ENCODE measurements at places on chromosomes 1 and 21.

GRCh38 chr21:39379986-39380891 lies 31.4 kb upstream of the HMGN1 start:
- ATAC-seq: peak; percentile 99

- no peak for ATAC-seq
Observed at GRCh38 chr1:60153961-60154360, 80.4 kb upstream of the C1orf87 start.

DNA sequence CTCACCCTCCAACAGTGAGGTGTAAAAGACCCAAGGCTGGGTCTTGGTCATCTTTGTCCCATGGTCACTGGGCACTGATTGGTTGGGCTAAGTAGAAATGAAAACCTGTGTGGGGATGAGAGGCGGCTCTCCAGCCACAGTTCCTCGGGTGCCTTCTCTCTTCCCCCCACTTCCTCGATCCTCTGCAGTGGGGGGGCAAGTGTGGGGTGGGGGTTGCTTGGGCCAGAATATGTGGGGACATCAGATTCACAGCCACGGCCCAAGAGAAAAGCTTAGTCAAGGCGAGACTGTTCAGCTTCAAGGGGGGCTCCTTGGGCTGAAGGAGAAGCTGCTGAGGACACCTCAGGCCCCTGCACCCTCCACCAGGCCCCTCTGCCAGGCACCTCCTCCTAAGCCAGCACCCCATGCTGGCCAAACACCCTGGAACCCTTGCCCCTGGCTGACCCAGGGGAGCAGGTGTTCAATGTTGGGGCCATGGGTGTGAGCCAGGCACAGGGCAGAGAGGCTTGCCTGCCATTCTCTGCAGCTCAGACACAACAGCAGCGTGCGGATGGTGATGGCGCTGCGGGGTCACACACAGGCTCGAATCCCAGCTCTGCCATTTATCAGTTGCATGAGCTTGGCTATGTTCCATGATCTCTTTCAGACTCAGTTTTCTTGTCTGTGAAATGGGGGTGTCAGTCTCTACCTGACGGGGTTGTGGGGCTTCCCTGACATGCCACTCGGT lies 21.0 kb upstream of the TNFRSF1B start:
- ATAC-seq: no peak

GRCh38 chr1:169779970-169780369 lies 14.7 kb downstream of the METTL18 start:
- no peak for ATAC-seq

- no peak for ATAC-seq
Observed at GRCh38 chr1:181324797-181325616, 158.3 kb upstream of the CACNA1E start.

GRCh38 chr1:32701421-32701911 lies 1.1 kb downstream of the SYNC start:
- ATAC-seq: no peak

DNA sequence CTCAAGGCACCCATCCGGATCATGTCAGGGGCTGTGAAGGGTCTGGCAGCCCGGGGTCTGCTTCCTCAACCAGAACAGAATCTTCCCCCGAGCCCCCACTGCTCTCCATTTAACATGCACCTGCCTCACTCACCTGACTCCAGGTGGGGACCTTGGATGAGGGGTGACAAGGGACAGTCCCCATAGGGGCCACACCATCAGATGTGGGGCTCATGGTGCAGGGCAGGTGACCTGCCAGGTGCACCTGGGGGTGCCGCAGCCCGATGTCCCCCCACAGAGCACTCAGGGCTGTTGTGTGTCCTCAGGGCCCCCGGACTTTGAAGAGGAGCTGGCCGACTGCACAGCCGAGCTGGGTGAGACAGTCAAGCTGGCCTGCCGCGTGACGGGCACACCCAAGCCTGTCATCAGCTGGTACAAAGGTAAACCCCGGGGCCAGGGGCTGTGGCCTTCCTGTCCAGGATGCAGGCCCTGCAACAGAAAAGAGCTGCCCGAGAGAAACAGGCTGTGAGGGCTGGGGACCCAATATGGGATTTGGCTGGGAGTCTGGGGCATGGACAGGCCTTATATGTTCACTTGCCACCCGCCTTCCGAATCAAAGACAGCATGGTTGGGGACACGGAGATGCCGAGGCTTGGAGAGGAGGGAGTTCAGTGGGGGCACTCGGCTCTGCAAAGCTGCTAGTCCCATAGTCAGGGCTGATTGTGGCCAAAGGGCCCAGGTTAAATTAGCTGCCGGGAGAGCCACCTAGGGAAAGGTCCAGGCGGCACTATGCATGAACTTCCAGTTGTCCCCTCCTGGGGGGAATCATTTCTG lies 64.6 kb downstream of the TRIM11 start:
- no peak for ATAC-seq

DNA sequence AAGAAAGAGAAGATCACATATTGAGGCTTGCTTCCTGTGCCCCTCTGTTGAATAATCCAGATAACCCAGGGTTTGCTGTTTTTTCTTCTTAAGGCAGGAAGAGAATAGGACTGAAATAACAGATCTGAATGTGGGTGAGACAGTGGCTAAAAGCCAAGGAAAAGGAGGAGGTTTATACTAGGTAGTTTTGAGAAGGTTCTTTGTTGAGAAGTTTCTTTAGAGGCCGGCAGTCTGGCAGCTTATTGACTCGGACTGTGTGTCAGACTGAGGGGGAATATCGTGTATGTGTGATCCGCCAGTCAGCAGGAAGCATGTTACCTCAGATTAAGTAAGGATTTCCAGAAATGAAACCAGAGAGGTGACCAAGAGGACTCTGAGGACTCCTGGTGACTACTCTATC lies 119.8 kb downstream of the PLA2G4A start:
- no peak for ATAC-seq

DNA sequence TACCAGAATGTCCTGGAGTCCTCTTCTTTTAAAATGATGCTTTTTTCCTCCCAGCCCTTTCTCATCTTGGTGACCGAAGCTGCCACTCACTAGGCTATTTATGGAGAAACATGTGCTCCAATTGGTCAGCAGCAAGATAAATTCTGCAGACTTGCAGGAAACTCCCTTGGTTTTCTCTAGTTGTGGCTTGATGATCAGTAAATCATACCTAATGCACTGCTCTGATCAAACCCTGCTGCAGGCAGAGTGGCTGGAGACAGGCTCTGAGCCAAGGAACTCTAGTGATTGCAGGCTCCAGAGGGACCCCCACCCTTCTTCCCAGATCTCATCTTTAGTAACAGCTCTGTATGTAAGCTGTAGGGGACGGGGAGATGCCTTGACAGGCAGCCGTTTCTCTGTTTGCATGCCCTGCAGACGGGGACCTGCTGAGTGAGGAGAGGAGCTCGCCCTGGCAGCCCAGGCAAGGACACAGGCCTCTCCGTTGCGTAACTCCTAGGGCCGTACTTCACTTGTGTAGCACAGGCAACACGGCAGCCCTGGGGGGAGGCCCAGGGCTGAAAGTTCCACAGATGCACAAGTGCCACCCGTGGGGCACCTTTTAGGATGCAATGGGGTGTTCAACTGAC lies 14.5 kb downstream of the SLC6A17 start:
- ATAC-seq: no peak

GRCh38 chr1:232627645-232628334 lies 2.1 kb downstream of the SIPA1L2 start:
- ATAC-seq: no peak

GRCh38 chr1:221701570-221702186 lies 40.2 kb downstream of the DUSP10 start:
- ATAC-seq: no peak

DNA sequence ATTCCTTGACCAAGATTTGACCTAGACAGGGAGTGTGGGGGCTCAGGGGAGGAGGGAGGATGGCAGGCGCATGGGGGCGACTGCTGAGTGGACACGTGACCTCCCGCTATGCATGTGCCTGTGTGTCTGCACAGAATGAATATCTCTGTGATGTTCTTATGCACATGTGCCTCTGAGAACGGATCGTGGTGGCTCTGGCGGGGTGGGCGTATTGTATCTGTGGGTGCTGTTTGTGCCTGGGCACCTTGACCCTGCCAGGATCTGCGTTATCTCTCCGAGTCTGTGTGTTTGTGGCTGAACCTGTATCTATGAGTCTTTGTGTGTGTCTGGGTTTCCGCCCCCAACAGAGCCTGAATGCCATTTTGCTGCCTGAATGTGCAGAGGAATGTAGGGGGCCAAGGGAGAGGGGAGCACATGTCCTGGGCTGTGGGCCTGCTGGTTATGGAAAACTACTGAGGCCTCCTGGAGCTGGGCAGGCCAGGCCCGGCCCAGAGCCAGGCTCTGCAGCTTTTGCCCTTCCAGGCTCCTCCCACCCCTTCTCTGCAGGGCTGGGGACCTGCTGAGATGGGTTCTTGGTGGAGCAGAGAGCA lies 102.5 kb downstream of the EBNA1BP2 start:
- no peak for ATAC-seq

- peak; percentile 90 for ATAC-seq
Observed at GRCh38 chr1:205287767-205288559, 33.6 kb downstream of the NUAK2 start.

DNA sequence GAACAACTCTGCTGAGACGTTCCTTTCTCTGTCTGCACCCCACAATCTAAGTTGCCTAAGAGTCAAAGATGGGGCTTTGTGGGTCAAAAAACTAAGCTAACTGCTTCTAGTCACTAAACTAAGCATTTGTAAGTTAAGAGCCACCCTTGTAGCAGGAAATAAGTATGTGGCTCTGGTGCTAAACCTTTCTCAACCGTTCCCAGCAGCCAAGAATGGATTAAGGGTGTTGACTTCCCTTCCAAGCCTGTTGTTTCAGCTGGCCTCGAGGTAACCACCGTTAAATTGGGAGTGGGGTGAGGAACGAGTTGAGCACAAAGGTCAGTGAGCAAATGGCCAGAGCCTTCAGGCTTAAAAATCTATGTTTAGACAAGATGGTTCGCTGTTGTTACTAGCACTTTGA lies 169.1 kb downstream of the TRIM33 start:
- ATAC-seq: no peak

DNA sequence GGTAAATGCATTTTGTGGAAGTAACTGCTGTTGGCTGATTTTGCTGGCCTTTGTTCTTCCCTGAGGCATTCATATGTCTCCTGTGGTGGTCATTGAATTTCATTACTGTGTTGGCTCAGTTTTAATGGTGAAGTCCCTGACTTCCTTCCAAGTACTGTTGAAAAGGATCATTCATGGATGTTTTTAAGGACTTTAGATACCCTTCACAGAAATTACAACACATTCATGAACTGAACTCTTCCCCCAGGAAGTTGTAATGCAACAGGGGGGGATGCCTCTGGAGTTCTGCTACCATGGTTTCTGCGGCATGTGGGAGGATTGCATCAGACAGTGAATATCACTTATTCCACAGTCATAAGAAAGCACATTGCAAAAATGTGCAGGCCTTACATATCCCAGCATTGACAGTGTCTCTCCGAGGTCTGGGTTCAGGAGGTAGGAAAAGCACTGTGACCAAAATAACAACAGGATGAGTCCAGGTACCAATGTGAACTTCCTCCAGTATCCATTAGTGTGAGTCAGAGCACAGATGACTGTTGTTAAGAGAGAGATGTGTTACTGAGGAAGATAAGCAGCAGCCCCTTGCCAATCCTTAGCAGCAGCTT lies 2.1 kb upstream of the RAB3GAP2 start:
- no peak for ATAC-seq

- no peak for ATAC-seq
Observed at GRCh38 chr1:9892563-9893528, 17.2 kb downstream of the CTNNBIP1 start.

- no peak for ATAC-seq
Observed at GRCh38 chr1:55670331-55671082, 455.3 kb upstream of the USP24 start.

DNA sequence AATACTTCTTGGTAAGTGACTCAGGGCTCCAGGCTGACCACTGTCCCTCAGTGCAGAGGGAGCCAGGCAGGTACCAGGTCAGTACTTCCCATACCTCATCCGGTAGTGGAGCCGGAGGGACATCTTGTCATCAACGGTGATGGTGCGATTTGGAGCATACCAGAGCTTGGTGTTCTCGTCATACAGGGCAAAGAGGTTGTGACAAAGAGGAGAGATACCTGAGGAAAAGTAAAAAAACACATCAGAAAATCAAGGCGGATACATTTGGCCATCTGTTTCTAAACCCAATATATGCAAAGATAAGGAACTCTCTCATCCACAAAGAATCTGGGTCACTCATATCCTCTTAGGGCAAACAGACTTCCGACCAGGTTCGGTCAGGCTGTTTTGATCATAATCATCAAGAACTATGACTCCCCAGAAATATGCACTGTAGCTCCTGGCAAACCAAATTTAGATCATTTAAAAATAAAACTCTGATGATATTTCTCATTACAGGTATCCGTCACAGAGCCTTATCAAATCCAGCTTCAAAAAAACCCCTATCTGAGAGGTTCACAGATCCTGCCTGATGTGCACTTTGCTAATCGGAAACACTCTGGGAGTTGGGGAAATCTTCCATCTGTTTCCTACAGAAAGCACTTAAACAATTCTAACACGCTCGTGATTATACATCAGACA lies 87.3 kb downstream of the JAK1 start:
- ATAC-seq: no peak

DNA sequence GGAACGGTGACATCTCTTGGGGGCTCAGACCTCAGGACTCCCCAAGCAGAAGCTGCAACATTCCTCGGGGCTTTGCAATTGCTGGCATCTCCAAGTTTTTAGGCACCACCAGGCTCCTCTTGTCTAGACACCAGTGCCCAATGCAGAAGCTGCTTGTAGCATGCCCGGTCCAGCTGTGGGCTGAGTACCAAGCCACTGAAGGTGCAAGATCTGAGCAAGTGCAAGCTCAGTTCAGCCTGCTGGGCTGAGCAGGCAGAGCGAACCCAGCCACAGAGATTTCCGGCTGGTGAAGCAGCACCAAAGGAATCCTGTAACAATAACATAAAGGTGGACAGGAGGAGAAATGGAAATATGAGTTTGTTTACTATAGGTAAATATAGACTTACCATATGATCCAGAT lies 995.4 kb upstream of the B3GALT2 start:
- ATAC-seq: no peak

DNA sequence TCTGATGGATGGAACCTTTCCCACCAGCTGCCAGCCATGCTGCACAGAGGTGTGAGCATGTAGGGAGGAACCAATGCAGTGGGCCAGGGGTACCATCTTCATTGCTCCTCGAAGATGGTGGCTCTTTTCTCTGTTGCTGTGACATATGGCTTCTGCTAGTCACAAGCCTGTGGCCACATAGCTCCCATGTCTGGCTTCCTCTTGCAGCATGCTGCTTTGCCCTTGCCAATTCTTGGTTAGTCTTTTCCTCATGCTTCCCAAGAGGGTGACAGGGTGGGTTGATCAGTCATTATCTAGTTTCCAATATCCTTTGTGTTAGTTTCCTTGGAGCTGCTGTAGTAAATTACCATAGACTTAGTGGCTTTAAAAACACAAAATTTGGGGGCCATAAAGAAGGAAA lies 123.4 kb downstream of the ETS2 start:
- no peak for ATAC-seq

GRCh38 chr1:117631359-117632160 lies 25.7 kb downstream of the TENT5C start:
- ATAC-seq: no peak
